Astrocyte (in vitro differentiated cells and primary cell): ENCODE measurements at places on chromosomes 6 and 20. TPM values are rescaled to one million over a fixed set of nuclear protein-coding genes. Genes with fewer than 3 reads are reported as not detected.

TUBB2B gene
- total RNA-seq, result 124 and 144 TPM in 2 replicates

GPR6 gene
- not detected in 2 replicates for total RNA-seq

ANKRD6 gene
- 13.5 and 14.0 TPM in 2 replicates for total RNA-seq

GRCh38 chr6:158060455-158061360 is 79.0 kb downstream of the SYNJ2 start:
- H3K27me3 ChIP-seq, result no peaks in the 10 kb centered on the region
- DNase-seq, result peak; percentile 96
- H3K4me3 ChIP-seq, result no peak overlapping the region
- H3K27ac ChIP-seq, result peak overlapping the region; percentile 96

DNA sequence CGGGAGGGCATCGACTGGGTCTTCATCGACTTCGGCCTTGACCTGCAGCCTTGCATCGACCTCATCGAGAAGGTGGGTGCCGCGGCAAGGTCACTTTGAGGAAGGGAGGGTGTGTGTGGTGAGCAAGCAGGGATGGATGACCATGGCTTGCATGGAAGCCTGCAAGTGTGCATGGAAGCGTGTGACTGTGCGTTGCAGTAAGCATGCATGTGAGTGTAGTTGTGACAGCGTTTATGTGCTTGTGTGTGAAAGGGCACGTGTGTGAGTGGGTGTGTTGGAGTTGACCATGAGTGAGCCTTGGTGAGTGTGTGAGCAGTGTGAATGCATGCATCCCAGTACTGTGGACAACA is 32.5 kb downstream of the MYH7B start:
- H3K27me3 ChIP-seq, result peaks cover 8% of the 10 kb centered on the region
- no peaks in the 10 kb centered on the region for H3K36me3 ChIP-seq
- peak; percentile 6 for DNase-seq
- H3K27ac ChIP-seq, result no peak overlapping the region

- H3K36me3 ChIP-seq, result no peaks in the 10 kb centered on the region
- H3K27ac ChIP-seq, result no peak overlapping the region
- no peaks in the 10 kb centered on the region for H3K27me3 ChIP-seq
Measured at GRCh38 chr6:130920969-130921368, 93.8 kb downstream of the SMLR1 start.

DNA sequence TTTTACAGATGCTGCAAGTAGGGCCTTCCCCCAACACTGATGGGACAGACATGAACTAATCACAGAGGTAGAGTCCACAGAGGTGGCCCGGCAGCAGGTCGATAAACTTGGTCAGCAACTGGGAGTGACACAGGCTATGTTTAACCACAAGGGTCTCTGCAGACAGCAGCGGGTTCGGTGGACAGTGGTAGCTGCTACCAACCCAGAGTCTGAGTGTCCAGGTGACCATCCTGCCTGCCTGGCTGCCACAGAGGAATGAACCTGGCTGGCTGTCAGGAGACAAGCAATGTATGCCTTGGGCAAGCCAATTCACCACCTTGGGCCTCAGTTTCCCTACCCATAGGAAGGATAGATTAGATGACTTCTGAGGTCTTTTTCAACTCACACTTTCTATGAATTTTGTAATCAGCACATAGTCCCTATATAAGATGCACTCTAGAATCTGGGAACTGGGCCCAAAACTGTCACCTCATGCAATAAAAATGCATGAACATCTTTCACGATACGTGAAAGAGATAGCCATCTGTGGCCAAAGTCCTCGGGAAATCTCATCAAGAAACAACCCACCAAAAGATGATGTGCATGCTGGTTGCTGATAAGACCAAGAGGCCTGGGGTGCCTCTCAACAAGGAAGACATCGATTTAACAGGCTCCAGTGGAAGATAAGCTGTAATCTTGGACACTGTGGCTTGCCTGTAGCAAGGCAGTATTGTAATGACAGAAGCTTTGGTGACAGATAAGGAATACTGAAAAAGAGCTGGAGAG is 30.5 kb downstream of the MDGA1 start:
- peak; percentile 68 for DNase-seq
- no peak overlapping the region for H3K27ac ChIP-seq

GRCh38 chr6:43884652-43885022 is 114.6 kb downstream of the VEGFA start:
- H3K4me3 ChIP-seq, result no peak overlapping the region
- peaks cover 6% of the 10 kb centered on the region for H3K27me3 ChIP-seq
- DNase-seq, result no peak
- peaks cover 4% of the 10 kb centered on the region for H3K4me1 ChIP-seq

DNA sequence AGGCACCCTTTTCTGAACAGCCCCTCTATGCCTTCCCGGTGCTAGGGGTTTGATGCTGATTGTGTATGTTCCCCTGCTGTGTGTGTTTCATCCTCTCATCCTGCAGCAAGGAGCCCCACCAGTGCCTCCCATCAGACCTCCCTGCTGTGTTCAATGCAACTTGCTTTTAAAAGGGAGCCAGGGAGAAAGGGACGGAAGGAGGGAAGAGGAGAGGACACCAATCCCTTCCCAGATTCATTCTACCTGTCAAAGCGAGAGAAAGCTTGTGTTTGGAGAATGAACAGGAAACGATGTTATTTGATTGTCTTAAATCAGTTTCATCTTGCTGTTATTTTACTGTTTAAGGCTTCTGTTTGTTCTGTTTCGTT is 259.2 kb downstream of the ADGB start:
- no peak for DNase-seq
- H3K36me3 ChIP-seq, result no peaks in the 10 kb centered on the region
- no peak overlapping the region for H3K27ac ChIP-seq
- H3K4me3 ChIP-seq, result peak overlapping the region; percentile 53
- H3K27me3 ChIP-seq, result no peaks in the 10 kb centered on the region

DNA sequence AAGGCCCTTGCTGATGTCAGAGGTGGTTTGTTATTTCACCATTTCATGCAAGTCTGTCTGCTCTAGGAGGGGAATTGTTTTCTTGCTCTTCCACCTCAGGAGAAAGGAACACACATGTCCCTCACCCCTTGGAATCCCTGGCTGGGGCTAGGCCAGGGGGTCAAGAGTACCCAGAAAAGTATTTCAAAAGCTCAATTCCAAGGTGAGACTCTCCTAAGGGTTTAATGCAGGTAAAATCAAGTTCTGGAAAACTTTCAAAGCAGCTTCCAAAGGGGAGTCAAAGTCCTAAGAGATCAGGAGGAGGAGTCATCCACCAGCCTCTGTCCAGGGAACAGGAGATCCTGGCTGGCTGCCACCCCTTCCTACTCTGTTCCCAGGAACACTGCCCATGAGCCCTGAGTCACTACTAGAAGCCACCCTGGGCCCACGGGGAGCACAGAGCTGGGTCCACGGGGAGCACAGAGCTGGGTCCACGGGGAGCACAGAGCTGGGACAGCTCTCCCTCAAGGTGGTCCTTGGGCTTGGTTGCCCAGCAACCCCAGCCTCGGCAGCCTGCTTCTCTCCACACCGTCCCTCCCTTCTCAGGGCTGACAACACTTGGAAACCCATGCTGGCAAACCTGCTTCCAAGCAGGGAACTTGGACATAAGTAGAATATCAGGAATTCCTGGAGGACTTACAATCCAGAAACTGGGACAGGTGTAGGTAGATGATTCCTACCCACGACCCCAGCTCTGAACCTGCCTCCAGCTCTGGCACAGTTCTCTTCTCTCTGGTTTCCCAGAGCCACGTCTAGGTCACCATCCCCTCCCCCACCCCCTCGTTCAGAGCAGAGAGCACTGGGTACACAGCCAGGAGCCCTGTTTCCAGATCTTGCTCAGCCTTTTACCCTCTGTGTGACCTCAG is 35.3 kb upstream of the CDKN1A start:
- no peaks in the 10 kb centered on the region for H3K36me3 ChIP-seq
- H3K4me3 ChIP-seq, result no peak overlapping the region
- peak; percentile 83 for DNase-seq
- H3K27me3 ChIP-seq, result no peaks in the 10 kb centered on the region

GRCh38 chr20:48680650-48681049 is 147.1 kb downstream of the PREX1 start:
- no peak overlapping the region for H3K27ac ChIP-seq
- no peak for DNase-seq
- H3K4me1 ChIP-seq, result peaks cover 24% of the 10 kb centered on the region
- no peaks in the 10 kb centered on the region for H3K36me3 ChIP-seq
- H3K4me3 ChIP-seq, result no peak overlapping the region

DNA sequence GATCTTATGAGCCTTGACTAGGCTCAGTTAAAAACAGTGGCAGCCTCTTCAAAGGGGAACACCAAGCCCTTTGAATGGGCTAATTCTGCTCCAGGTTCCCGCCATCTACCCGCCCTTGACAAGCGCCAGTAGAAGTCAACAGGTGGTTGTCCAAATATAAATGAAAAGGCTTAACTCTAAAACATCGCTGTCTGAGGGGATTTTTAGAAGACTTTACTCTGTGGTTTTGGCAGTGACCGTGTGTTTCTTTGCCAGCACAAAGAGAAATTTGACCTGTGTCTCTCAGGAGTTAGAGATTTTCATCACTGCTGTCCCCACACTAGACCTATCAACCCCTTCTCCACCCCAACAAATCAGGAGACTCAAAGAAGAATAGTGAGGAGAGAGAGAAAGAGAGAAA is 19.8 kb upstream of the SIM1 start:
- no peaks in the 10 kb centered on the region for H3K27me3 ChIP-seq
- peak; percentile 17 for DNase-seq
- no peaks in the 10 kb centered on the region for H3K36me3 ChIP-seq
- H3K4me1 ChIP-seq, result no peaks in the 10 kb centered on the region

GRCh38 chr20:52892023-52892422 is 80.1 kb upstream of the TSHZ2 start:
- no peaks in the 10 kb centered on the region for H3K4me1 ChIP-seq
- no peak for DNase-seq
- no peak overlapping the region for H3K27ac ChIP-seq
- no peak overlapping the region for H3K4me3 ChIP-seq

GRCh38 chr6:36847152-36847551 is 7.9 kb upstream of the CPNE5 start:
- H3K4me1 ChIP-seq, result peaks cover 5% of the 10 kb centered on the region
- DNase-seq, result no peak
- H3K27ac ChIP-seq, result no peak overlapping the region
- H3K4me3 ChIP-seq, result no peak overlapping the region

DNA sequence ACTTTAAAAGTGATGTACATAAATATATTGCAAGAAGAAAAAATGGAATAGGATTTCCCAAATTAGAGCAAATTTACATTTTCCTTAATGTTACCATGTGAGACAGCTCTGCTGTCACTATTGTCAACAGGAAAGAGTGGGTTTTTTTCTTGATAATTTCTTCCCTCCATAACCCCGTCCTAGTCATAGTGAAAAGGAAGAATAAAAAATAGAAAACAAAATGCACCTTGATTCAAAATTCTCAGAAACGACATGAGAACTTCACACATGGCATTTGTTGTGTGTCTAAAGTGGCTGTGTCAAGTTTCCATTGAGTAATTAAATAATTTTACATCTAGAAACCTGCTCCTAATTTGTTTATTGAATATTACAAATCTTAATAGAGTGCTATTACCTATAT is 945.2 kb upstream of the SLC35B3 start:
- H3K27ac ChIP-seq, result no peak overlapping the region
- no peaks in the 10 kb centered on the region for H3K4me1 ChIP-seq
- no peaks in the 10 kb centered on the region for H3K36me3 ChIP-seq
- H3K4me3 ChIP-seq, result no peak overlapping the region
- no peak for DNase-seq

- no peak for DNase-seq
- no peak overlapping the region for H3K27ac ChIP-seq
- peaks cover 9% of the 10 kb centered on the region for H3K4me1 ChIP-seq
- H3K4me3 ChIP-seq, result no peak overlapping the region
- no peaks in the 10 kb centered on the region for H3K27me3 ChIP-seq
Measured at GRCh38 chr6:130682066-130682465, 145.1 kb upstream of the SMLR1 start.

DNA sequence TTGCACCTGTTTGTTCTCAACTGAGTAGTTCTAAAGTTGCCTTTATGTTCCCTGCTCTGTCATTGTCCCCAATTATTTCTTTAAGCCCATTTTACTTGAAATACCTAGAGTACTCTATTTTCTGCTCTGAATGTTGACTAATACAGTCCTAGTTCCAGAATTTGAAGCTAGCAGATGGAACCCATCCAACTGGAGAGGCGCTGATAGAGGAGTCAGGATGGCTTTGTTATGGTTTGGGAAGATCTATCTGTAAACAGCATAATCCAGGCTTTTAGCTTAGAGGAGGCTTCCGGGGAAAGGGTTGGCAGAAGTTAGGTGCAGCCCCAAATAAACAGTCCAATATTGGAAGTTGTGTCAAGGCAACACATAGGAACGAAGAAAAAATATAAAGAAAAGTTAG is 927.7 kb downstream of the TFAP2A start:
- no peaks in the 10 kb centered on the region for H3K27me3 ChIP-seq
- no peak for DNase-seq
- H3K27ac ChIP-seq, result no peak overlapping the region

DNA sequence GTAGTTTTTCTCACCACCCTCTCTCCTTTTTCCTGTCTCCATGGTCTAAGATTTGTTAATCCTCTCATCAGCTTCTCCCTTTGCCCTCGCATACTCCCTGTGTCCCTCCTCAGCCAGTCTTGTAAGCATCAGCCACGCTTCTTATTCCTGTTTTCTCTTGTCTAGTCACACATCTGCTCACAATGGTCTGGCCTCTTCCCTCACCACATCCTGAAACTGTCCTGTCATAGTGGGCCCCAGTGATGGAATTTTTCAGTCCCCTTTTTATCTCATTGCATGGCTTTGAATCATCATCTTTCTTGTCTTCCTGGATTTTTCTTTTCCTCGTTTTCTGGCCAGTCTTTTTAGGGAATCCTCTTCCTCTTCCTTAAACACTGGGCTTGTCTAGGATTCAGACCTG is 57.2 kb downstream of the GFRA4 start:
- no peak overlapping the region for H3K27ac ChIP-seq
- no peaks in the 10 kb centered on the region for H3K4me1 ChIP-seq
- H3K27me3 ChIP-seq, result no peaks in the 10 kb centered on the region
- no peak overlapping the region for H3K4me3 ChIP-seq
- peaks cover 11% of the 10 kb centered on the region for H3K36me3 ChIP-seq

DNA sequence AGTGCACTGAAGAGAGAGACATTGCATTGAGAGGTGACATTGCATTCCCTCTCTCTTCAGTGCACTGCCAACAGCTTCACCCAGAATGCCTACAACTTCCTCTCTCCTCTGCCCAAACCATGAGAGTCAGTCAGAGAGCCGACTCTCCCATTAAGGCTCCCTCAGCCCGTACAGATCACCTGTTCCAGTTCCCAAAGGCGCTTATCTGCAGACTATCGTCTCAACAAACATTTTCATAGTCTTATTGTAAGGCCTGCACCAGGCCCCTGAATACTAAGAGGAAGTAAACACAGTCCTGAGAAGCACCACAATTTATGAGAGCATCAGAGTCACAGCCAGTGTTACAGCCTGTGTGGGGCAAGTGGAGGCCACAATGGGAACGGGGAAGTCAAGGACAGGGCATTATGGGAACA is 53.7 kb downstream of the GFOD1 start:
- peaks cover 5% of the 10 kb centered on the region for H3K4me1 ChIP-seq
- no peak overlapping the region for H3K27ac ChIP-seq
- H3K36me3 ChIP-seq, result no peaks in the 10 kb centered on the region
- no peak overlapping the region for H3K4me3 ChIP-seq

DNA sequence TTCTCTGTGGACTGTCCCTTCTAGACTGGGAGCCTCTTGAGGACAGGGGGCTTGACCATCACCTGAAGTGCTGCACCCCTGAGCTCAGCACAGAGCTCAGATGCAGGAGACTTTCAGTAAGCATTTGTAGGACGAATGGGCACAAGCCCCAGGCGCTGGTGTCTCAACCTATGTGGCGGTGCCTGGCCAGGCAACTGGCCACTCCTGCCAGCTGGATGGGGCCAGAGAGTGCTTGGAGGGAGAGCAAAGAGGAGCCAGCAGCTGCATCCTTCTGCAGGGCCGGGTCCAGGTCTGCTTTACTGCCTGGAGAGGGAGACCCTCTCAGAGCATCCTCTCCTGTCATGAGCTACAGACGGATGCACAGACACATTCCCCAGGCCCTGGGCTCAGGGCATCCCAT is 4.5 kb downstream of the PHACTR3 start:
- no peak for DNase-seq
- H3K36me3 ChIP-seq, result no peaks in the 10 kb centered on the region
- peaks cover 6% of the 10 kb centered on the region for H3K27me3 ChIP-seq
- H3K27ac ChIP-seq, result no peak overlapping the region
